ENCODE measurements at places on chromosomes 5 and 9.

DNA sequence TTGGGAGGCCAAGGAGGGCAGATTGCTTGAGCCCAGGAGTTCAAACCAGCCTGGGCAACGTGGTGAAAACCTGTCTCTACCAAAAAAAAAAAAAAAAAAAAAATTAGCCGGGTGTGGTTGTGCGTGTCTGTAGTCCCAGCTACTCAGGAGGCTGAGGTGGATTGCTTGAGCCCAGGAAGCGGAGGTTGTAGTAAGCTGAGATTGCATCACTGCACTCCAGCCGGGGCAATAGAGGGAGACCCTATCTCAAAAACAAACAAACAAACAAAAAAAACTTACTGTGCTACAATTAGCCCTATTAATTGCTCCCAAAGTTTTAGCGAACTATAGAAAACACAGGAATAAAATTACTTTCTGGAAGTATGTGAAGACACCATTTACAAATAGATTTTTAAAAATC is 67.6 kb downstream of the ANKHD1 start:
- DNase-seq, result no peak

DNA sequence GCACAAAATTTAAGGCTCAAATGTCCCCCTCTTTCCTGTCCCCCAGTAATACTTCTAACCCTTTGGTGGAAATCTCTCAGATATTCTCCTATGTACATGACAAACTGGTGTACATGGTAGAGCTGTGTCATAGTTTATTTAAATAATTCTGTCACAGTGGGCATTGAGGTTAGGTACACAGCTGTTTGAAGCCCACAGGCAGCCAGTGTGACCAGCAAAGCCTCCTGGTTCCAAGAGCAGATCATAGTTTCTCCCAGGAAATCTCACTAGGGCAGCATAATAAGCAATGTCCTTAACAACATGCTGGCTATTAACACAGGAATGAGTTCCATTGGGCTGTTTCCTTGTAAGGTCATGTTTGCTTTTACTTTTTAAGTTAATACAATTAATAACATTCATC is 63.9 kb downstream of the NDST1 start:
- no peak for DNase-seq

DNA sequence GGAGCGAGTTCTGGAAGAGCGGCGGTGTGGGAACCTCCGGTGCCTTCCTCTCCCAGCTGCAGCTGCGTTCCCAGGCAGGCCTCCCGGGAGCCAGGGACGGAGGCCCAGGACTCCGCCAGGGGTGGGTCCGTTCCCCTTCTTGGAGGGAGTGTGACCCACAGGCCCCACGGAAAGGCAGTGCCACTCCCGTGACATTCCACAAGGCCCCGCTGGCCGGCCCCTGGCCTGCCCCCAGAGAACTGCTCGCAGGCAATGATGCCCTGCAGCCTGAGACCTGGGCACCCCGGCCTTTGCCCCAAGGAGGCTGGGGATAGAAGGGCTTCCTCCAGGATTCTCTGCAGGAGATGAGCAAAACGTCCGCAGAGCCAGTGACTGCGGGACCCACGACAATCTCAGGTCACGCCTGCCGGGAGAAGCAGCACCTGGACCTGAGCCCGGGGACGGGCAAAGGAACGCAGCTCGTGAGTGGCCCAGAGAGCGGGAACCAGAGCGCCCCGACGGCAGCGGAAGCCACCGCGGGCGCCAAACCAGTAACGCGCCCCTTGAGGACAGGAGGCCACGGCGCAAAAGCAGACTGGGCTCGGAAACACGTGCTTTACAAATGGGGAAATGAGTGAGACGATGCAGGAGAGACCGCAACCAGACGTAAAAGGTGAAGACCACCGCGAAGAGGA is 9.3 kb downstream of the OBP2B start:
- DNase-seq, result peak; percentile 16

GRCh38 chr9:98896632-98897031 is 47.1 kb upstream of the COL15A1 start:
- no peak for DNase-seq
